ENCODE measurements at places on chromosomes 5 and 9.
A peak's percentile ranks its signal among the peaks of the same experiment; 100 is the strongest.

DNA sequence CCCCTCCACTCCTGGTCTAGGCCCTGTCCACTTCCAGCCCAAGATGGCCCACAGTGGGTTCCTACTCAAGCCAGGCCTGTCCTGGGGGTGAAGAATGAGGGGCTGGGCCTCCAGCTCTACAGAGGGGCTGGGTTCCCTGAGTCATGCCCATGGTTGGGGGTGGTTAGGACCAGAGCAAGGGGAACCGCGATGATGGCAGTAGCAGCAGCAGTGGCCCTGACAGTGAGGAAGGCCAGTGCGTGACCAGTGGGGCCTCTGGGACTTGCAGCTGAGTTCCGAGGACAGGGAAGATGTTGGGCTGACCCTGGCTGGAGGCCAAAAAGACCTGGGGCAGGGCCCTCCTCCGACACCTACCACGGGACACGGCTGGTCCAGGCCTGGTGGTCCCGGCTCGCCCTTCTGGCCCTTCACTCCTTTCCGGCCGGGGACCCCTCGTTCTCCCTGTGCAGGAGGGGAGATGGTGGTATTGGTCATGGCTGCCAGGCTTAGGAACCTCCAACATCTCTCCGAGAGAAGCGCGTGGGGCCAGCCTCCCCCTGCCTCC lies 9.2 kb upstream of the PHYKPL start:
- no peak for DNase-seq

GRCh38 chr9:35891646-35892045 lies 14.4 kb upstream of the HRCT1 start:
- no peak for DNase-seq

- DNase-seq, result no peak
Measured at GRCh38 chr5:50814556-50814955, 148.1 kb downstream of the PARP8 start.

- DNase-seq, result no peak
Measured at GRCh38 chr9:101970609-101971008, 232.2 kb upstream of the GRIN3A start.

DNA sequence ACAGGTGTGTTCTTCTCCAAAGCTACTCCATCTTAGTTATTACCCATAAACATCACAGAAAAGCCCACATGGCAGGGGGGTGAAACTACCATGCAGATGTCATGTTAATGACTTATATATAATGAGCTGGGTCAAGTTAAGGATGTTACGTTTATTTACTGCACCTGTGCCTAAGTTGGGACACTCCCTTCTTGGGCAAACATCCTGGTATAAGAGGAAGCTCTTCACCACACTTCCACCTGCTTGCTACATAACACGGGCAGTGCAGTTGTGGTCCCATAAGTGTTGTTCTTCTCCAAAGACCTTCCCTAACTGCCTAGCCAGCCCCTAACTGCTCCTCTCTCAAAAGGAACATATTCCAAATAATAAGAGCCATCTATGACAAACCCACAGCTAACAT lies 9.3 kb upstream of the ZCCHC9 start:
- no peak for DNase-seq

GRCh38 chr9:37381094-37381741 lies 41.3 kb upstream of the GRHPR start:
- DNase-seq, result no peak

- no peak for DNase-seq
Measured at GRCh38 chr5:10588779-10589447, 25.0 kb downstream of the ANKRD33B start.

DNA sequence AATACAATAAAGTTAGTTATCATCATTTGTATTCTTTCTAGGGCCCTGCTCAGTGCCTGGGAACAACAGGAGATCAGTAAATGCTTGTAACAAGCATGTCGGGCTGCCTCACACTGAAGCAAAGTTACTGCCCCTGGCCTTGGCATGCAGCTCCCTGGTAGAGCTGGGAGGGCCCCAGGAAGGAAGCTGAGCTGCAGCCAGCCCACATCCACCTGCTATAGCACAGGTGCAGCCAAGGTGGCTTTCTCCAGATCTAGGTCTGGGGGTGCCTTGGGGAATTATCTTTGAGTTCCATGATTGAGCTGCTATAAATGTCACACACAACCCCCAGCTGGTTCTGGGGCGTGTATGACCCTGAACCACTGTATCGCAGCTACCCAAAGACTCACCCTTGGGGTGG lies 293.4 kb upstream of the MSX2 start:
- DNase-seq, result no peak

GRCh38 chr9:91930475-91930874 lies 19.6 kb downstream of the ROR2 start:
- DNase-seq, result no peak

- no peak for DNase-seq
Measured at GRCh38 chr9:81759680-81760215, 70.4 kb upstream of the TLE1 start.

GRCh38 chr5:180865981-180866695 lies 5.1 kb upstream of the ZFP62 start:
- peak; percentile 9 for DNase-seq

- no peak for DNase-seq
Measured at GRCh38 chr5:111667128-111667736, 89.8 kb downstream of the NREP start.

GRCh38 chr9:112554516-112554915 lies 67.9 kb downstream of the KIAA1958 start:
- no peak for DNase-seq

- no peak for DNase-seq
Measured at GRCh38 chr9:33818167-33818846, 1.3 kb downstream of the UBE2R2 start.

DNA sequence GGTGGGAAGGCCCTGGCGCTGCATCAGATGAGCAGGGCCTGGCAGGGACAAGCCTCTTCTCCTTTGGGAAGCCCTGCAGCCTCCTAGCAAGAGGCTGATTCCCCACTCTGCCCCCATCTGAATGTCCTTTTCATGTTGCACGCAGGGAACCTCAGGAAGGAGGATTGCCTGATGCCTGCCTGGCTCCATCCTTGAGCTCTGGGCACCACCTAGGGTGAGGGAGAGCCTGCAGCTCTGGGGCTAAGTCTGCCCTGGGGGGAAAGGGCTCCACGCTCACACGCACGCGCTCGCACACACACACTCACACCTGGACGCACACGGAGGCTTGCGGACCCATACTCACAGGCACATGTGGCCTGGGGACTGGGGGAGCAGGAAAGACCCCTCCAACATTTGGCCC lies 86.6 kb downstream of the LMX1B start:
- no peak for DNase-seq

DNA sequence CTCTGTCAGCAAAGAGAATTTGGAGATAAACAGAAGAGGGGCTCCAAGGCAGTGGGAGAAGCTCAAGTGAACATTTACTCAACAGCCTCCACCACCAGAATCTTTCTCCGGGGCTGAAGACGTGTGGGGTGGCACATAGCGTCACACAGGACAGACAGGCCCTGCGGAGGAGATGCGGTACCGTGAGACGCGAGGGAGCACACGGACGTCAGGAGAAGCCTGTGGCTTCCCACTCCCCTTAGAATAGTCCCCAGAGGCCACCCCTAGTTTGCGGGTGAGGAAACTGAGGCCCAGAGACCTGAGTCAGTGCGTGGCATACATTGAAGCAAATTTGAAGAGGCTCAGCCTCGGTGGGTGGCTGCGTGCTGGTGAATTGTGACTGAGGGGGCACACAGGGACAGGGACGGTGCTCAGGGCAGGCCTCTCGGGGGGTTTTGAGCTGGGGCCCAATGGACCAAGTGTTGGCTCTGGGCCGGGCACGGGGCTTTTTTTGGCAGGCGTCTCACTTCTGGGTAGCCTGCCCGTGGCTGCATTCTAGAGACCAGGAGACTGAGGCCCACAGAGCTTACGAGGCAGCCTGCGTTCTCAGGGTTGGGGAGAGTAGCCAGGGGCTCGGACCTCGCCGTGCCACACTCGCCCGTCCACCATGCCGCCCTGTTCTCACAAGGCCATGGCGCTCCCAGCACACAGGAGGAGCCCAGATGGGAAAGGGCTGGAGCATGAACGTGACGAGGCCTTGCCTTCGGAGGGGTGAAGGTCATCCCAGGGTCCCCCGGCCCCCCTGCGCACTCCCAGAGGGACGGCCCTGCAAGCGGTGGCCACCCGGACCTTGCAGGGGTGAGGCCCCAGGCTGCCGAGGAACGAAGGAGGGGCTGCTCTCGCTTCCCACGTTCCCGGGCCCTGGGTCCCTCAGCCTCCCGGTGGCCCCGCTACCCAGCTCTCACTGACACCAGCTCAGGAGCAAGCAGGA lies 220.6 kb downstream of the C9orf50 start:
- no peak for DNase-seq

DNA sequence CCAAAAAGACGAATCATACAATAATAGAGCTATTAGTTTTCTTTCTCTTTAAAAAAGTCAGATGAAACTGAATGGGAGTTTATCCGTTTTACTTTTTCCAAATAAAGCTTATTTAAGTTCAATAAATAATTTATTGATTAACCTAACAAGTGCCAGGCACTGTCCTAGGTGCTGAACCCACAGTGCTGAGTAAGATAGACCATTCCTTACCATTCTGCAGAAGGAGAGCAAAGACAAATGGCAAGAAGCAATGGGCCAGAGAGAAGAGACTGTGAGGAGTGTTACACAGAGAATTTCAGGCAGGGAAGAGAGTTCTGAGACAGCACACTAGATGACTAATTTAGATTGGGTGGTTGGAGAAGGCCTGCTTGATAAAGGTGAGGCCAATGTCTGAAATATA lies 127.2 kb downstream of the AUH start:
- no peak for DNase-seq

DNA sequence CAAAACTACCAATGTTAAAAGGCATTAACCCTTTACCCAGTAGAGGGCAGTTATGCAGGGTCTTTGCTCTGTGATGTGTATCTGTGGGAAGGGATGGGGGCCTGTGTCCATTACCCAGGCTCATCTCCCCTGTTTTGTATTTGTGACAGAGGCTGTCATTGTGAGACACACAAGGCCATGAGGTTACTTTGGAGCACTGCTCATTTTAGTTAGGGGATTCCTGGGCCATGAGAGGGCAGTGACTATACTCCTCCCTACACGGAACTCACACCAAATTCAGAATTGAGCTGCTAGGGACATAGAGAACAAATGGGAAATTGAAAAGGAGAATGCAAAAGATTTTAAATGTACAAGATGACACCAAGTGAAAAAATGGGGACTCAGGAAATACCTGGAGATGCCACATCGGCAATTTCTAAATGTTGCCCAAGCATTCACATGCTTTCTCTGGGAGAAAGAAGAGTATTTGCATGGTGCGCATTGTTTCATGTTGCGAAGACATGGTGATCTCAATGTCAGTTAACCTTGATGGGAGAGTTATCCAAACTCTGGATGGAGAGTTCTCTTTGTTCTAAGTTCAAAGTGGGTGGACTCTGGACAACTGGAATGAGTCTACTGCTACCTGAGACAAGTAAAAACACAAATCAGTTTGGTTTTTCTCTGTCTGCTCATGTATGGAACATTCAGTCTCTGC lies 32.5 kb downstream of the C9orf152 start:
- DNase-seq, result no peak

DNA sequence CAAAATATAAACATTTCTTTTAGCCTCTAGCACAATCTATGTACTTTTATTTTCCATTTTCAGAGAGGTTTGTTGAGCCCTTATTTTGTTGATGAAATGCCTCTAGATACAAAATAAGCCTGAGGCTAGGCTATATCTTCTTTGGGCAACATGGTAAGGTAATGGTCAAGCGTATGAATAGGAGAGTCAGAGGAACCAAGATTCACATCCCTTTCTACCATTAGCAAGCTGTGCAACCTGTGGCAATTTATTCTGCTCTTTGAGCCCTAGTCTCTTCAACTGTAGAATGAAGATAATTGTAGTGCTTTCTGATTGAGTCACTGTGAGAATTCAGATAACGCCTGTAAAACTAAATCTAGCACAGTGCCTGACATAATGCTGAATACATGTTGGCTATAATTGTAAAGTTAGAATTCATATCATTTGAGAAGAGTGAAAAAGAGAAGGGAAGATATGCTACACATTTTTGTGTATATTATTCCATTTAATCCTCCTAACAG lies 412.5 kb downstream of the CCDC171 start:
- no peak for DNase-seq

DNA sequence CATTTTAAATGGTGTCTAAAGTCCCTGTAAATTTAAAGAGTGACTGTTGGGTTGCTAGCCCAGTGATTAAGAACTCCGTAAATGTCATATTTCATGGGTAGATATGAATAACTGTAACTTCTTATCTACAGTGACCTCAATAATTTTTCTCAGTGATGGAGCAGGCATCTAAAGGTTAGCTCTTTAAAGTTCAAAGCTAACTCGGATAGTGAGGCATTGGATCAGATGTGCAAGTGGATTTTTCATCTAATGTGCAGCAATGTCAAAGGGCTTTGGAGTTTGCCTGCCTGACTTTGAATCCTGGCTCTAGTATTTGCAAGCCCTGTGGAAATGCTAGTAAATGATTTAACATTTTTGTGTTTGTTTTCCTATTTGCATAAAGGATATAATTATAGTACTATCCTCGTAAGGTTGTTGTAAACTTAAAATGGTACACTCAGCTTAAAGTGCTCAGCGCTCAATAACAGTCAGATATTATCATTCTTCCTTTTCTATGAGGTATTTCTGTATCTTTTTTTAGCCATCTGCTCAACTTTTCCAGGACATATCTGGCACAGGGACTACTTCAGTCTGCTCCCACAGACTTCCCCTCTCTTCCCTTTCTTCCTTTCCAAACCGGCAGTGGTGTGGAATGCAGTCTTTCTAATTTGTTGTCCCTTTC lies 163.7 kb upstream of the ELL2 start:
- DNase-seq, result no peak

DNA sequence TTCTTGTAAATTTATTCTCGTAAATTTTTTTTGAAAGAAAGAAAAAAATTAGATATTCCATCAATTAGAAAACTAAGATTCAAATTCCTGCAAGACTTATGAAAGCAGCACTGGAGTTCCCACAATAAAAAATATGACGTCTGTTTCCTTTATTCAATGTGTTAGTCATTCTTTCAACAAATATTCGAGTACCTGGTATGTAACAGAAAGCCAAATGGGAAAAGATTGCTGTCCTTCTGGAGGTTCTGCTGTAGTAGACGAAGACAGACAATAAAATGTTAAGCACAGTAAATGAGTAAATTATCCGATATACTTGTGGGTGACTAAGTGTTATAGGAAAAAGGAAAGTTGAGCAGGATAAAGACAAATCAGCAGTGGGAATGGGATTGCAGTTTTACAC lies 92.2 kb downstream of the ADAMTSL1 start:
- no peak for DNase-seq

- peak; percentile 37 for DNase-seq
Measured at GRCh38 chr9:133403766-133404453, 13.9 kb downstream of the REXO4 start.

GRCh38 chr9:18979367-18979766 lies 53.6 kb downstream of the SAXO1 start:
- no peak for DNase-seq

DNA sequence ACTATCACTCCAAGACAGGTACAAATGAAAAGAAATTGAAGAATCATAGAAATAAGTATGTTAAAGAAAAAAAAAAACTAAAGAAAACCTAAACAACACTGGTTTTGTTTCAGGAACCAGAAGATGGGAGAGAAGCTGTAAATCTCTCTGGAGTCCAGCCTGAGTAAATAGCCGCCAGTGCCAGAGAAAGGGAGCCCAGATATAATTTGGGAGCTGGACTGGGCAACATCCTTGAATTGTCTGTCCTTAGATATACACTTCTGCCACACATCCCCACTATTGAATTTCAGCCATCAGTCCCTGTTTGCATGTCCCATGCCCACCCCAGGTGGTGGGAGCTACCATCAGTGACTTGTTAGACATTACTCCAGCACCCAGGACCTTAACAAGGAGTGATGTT lies 979.6 kb downstream of the DTWD2 start:
- no peak for DNase-seq
